ENCODE measurements at places on chromosomes 2 and 18.
A peak's percentile ranks its signal among the peaks of the same experiment; 100 is the strongest.

- DNase-seq: peak; percentile 14
These were observed 117.8 kb downstream of the ATL2 start for GRCh38 chr2:38259311-38259710.

DNA sequence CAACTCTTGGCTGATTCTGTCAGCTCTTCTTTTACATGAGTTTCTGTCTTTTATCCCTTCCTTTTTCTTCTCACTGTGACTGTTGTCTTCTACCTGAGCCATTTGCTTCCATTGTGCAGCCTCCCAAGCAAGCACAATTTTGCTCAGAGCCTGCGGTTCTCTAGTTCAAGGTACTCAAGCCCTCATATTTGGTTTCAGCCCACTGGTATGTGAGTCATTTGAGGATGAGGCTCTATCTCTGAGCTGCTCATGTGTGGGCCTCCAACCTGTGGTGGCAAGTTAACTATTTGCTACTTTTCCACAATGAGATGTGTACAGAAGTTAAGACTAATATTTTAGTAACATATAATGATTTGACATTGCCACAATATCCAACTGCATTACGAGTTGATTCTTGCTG is 183.0 kb downstream of the PHLPP1 start:
- no peak for DNase-seq

- DNase-seq: no peak
These were observed 98.6 kb upstream of the EPB41L5 start for GRCh38 chr2:119914266-119914665.

DNA sequence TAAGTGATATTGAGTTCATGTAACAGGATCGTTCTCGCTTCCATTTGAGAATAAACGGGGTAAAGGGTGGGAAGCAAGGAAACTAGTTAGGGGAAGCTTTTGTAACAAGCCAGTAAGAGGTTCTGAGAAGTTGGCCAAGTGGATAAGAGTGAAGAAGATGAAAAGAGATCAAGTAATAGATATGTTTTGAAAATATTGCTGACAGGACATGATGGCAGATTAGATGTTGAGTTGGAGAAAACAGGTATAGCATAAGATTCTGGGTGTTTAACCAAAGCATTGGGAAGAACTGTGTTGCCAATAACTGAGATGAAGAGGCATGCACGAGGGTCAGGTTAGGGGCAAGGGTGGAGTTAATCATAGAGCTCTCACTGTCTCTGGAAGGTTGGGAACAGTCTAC is 330.0 kb upstream of the LRRTM1 start:
- DNase-seq: no peak

- DNase-seq: no peak
These were observed 383.7 kb downstream of the CDH2 start for GRCh38 chr18:27793013-27793785.

DNA sequence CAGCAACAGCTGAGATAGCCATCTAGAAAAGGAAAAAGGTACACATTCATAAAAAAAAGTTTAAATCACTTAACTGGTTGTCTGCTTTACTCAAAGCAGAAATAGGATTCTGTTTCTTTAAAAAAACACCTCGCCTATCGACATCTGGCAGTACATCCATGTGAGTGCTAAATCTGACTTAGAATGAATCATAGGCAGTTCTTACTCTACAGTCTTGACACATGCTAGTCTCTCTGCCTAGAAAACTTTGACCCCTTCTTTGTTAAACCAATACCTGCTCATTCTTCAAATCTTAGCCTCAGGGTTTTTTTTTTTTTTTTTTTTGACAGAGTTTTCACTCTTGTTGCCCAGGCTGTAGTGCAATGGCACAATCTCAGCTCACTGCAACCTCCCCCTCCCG is 37.1 kb upstream of the GPR75 start:
- DNase-seq: no peak

DNA sequence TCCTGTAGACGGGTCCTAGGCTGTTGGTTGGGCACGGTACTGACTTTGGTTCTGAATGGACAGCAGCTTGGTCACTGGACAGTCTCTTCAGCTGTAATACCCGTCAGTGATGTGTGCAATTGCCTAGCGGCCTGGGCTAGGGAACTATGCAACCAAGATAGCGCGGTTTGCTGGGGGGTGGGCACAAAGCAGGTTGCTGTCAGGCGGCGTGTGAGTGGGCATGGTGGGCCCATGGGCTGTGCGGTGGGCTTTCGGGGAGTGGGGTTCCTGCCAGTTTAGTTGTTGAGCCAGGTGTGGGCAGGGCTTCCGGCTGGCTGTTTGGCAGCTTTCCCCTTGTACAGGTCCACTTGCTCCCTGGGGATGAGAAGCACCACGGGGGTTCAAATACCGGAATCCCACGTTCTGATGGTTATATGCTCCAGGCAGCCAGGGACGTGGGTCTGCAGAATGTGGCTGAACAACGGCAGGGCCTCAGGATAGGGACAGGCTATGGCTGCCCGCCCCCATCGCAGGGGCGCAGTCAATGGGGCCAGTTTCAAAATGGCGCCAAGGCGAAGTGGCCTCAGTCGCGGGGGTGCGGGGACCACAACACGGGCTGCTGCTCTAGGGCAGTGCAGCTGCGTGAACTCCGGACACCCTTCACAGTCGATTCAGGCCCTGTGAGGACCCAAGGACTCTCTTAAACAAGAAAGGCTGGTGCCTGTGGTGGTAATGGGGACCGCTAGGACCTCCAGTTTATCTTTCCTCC is 407.5 kb upstream of the FIGN start:
- no peak for DNase-seq

DNA sequence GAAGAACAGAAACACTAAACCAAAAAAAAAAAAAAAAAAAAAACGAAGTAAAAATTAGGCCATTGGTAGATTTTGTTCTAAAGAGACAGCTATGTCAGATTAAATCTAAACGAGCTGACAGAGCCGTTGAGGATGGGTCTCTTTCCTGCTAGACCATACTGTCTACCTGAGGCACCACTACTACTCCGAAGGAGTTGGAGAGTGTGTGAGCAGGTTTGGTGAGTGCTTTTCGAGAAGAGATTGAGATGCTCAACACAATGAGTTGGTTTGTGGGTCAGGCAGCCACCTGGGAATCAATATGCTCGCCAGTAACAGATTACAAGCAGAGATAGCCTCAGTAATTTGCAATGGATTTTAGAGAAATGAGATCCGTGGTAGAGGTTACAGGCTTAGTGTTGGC is 281.5 kb upstream of the EPAS1 start:
- no peak for DNase-seq

DNA sequence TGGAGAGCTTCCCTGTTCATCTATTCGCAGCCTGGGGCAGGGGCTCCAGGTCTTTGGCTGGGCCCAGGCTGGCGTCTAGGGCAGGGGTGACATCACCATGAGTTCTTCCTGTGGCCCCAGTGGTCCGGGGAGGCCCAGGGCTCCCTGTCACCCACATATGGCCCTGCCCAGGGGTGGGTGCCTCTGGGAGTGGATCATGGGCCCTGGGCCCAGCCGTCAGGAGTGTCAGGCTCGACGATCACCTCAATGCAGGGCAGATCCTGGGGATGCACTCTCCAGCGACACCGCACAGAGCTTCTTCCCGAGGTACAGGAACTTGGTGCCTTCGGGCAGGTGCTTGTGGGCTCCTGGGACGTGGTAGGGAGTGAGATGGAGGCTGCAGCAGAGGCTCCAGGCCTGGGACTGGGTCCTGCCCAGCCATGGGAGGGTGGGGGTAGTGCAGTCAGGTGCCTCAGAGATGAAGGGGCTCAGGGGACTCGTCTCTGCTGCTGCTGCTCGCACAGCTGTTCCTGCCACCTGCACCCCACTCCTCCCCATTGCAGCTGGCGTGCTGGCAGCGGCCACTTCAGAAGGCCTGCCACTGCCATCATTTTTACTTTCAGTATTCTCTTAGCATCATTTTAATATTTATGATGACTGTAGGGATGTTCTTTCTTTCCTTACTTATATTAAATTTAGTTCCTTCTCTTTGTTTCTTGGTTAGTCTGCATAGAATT is 196.0 kb upstream of the VRK2 start:
- no peak for DNase-seq

- DNase-seq: no peak
These were observed 55.2 kb upstream of the RTN4 start for GRCh38 chr2:55105456-55105855.

DNA sequence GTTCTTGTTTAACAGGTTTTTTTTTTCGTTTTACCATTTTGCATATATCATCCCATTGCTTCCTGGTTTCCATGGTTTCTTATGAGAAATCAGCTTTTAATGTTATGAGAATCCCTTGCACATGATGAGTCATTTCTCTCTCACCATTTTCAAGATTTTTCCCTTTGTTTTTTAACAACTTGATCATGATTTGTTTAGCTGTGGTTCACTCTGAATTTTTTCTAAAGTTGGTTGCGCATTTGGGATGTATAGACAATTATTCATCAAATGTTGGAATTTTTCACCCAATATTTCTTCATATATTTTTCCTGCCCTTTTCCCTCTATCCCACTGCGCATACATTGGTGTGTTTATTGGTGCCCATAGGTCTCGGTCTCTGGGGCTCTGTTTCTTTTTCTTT is 42.4 kb upstream of the BIN1 start:
- no peak for DNase-seq

- peak; percentile 71 for DNase-seq
These were observed 152.6 kb upstream of the TTC39C start for GRCh38 chr18:23861805-23862470.

DNA sequence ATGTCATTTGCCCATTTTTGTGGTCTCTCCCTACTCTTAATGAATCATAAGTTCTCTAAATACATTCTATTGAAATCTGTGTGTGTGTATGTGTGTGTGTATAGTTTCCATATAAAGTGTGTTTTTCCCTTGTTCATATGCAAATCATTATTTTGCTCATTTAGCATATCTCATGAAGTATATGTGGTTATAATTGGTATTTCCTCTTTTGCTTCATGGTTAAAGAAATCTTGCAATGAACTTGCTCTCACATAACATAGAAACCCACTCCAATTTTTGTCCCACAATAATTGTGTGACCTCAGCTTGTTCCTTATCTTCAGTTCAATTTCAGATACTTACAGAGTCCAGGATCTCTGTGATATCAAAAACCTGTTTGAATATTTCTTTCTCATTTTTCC is 1.2 kb downstream of the CPO start:
- DNase-seq: no peak

DNA sequence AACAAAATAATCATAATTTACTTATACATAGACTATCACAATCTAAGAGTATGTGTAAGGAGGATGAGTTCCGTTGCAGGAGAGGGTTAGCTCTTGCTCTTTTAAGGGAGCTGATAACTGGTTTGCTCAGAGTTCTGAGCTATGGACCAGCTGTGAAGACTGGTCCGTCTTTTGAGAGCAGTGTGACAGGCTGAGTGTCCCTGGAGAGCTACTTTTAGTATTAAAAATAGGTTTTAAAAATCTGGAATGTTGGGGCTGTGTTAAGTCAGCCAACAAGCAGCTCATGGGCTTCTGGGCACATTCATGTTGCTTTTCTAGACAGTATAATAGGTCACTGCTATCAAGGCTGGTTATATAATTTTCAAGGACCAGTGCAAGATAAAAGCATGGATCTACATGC is 41.5 kb upstream of the TMEM131 start:
- DNase-seq: no peak

- no peak for DNase-seq
These were observed 31.7 kb downstream of the ONECUT2 start for GRCh38 chr18:57466745-57467409.

GRCh38 chr2:68134120-68134519 is 23.6 kb upstream of the PNO1 start:
- no peak for DNase-seq

DNA sequence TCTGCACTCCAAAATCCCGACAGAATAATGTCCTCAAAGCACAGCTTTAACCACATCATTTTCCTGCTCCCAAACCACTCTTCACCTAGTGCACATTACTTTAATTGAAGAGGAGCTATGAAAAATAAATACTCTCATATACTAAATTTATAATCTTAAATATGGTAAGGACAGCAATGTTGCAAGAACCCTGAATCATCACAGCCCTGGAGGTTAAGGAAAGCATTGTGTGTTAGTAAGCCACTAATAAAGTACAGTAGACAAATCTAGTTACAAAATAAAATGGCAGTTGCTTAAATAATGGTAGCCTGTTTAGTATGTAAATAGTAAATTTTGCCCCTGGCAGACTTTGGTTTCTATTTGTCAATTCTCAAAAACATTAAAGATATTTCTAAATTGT is 27.0 kb upstream of the CCDC178 start:
- no peak for DNase-seq

DNA sequence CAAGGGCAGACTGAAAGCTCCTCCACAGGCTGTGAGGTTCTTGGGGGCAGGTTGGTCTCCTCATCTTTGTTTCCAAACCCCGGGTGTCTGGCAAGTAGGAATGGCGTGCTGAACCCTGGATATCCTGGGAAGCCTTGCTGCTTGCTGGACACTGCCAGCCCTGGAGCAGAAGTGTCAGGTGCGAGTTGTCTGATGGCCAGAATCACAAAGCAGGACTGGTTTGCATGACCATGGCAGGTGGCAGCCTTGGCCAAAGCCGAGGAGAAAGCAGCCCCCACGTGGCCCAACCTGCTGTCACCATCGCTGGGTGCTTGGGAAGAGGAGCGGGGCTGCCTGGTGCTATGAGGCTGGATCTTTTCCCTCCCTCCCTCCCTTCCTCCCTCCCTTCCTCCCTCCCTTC is 309.5 kb upstream of the HS6ST1 start:
- no peak for DNase-seq

- DNase-seq: no peak
These were observed 11.3 kb downstream of the CYP26B1 start for GRCh38 chr2:72136331-72136730.

GRCh38 chr2:216351172-216351925 is 20.9 kb downstream of the MARCHF4 start:
- DNase-seq: peak; percentile 16

GRCh38 chr2:74096052-74096451 is 51.7 kb downstream of the BOLA3 start:
- DNase-seq: no peak

DNA sequence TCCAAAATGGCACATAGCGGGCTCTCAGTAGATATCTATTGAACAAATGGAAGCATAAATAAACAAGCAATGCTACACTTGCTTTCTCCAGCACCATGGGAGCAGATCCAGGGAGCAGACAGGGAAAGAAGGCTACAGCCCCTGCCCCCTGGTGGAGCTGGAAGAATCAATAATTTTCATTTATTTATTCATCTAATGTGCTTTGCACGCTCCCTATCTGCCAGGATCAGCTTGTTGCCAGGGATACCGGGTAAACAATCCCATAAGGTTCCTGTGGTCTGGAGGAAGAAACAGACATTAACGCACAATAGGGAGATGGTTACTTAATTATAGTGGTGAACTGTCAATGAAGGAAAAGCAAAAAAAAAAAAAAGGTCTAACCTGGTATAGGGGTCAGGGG is 40.1 kb upstream of the CLASP1 start:
- DNase-seq: no peak

DNA sequence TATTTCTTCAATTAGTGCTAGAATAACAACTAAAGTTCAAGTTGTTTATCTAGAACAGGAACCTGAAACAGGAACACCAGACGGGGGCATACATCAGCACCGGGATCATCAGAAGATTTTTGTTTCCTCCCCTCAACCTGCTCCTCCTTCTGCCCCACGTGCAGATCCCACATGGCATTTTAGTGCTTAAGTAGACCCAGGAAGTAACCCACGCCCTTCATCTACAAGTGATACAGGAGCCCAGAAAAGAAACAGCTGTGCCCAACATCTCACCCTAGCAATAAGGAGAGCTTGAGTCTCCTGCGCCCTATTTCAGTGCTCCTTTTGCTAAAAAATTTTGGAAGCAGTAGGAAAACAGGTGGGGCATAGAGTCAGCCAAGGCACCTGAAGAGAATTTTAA is 5.2 kb downstream of the ZNF385B start:
- no peak for DNase-seq

All from inflammatory macrophage (primary cell).